ENCODE measurements at places on chromosomes 2 and 18. TPM values are rescaled to one million over a fixed set of nuclear protein-coding genes. Genes with fewer than 3 reads are reported as not detected.

- peaks cover 3% of the 10 kb centered on the region for H3K4me1 ChIP-seq
- peaks cover 8% of the 10 kb centered on the region for H3K27me3 ChIP-seq
These were observed 123.1 kb downstream of the CACNB4 start for GRCh38 chr2:151975460-151976414.

The PKDCC gene
- total RNA-seq = not detected

DNA sequence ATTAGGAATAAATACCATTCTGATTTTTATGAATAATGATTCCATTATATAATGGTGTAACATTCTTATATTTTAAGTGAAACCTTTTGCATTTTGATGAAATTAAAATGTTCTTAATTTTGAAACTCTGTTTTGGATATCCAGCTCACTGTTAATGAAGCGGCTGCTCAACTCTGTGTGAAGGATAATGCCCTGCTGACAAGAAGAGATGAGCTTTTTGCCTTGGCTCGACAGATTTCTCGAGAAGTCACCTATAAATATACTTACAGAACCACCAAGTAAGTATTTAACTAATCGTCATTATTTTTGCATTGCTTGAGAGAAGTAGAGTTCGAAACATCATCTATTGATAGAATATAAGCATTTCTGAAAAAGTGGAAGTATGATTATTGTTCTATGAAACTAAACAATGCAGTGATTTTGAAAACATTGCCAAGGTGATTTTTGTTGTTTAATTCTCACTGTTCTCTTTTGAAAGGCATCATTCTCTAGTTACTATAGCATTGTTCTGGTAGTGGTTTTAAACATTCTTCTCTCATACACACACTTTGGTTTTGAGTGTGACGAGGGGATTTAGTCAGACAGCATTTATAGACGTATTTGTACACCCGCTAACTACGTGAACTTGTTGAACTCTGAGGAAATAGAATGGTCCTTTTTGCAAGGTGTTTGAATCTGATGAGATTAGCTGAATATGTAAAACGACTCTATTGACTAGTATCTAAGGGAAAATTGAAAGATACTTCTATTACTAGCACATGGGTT, 21.5 kb downstream of the NAB1 start:
- H3K27me3 ChIP-seq = no peaks in the 10 kb centered on the region
- no peak overlapping the region for H3K27ac ChIP-seq
- H3K4me1 ChIP-seq = peaks cover 33% of the 10 kb centered on the region
- no peak for DNase-seq
- H3K36me3 ChIP-seq = peaks cover 46% of the 10 kb centered on the region
- no peak overlapping the region for H3K4me3 ChIP-seq

DNA sequence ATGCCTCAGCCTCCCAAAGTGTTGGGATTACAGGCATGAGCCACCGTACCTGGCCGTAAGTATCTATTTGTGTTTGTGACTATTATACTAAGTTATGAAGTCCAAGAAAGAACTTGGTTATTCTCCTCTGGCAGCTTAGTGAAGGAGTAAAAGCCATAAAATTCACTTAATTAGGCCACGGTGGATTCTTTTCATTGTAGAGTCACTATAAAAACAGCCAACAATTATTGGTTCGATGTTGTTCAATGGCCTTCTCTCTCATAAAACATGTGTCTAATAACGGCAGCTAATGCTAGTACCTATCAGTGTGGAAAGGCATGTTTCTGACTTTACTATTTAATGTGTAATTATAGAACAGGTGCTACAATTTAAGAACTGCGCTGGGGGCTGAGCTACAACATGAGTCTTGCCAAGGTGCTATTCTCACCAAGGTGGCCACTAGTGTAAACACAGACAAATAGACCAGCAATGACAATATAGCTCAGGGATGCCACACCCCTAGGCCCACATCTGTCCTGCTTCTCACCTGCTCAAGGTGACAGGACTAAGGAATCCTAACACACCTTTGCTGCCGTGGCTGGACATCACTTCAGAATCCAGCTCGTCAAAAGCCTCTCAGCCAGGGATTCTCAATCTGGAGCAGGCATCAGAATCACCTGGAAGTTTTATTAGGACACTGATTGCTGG, 17.2 kb downstream of the ATP8B1 start:
- H3K4me1 ChIP-seq = peaks cover 6% of the 10 kb centered on the region
- H3K27me3 ChIP-seq = no peaks in the 10 kb centered on the region

DNA sequence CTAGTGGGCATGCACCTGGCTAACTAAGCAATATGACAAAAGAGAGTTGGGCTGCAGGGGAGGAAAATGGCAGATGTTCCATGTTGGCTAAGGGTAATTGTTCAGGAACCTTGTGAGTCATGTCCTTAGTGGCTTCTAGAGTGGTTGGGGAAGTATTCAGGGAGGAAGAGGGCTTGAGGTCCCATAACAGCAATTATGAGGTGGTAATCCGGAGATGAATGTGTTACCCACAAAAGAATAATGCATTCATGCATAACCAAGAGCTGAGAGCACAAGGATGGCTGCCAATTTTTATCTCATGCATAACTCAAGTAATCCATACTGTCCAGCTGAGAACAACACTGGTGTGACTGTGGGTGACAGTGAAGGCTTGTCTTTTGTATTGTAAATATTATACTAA, 42.9 kb downstream of the TMEFF2 start:
- no peaks in the 10 kb centered on the region for H3K4me1 ChIP-seq
- H3K4me3 ChIP-seq = no peak overlapping the region
- no peaks in the 10 kb centered on the region for H3K27me3 ChIP-seq

DNA sequence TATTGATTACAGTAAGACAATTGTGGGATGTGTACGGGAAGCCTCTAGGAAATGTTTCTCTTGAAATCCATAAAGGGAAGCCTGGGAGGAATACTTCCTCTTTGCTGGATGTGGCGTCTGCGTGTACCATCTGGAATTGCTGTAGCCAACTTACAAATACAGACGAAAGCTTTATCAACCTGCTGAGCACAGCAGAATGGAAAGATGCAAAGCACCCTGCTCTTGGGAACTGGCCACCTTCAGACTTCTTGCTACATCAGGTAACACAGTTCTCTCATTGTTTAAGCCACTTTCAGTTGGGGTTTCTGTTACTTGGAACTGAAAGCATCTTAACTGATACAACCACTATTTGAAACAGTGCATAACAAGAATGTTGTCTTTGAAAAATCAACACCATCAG, 213.8 kb downstream of the HRH4 start:
- H3K4me3 ChIP-seq = no peak overlapping the region
- no peak for DNase-seq
- no peaks in the 10 kb centered on the region for H3K36me3 ChIP-seq
- no peak overlapping the region for H3K27ac ChIP-seq
- peaks cover 8% of the 10 kb centered on the region for H3K27me3 ChIP-seq

- no peak overlapping the region for H3K4me3 ChIP-seq
- peaks cover 17% of the 10 kb centered on the region for H3K4me1 ChIP-seq
- no peaks in the 10 kb centered on the region for H3K27me3 ChIP-seq
- DNase-seq = no peak
These were observed 72.7 kb upstream of the LCLAT1 start for GRCh38 chr2:30374380-30374779.

- no peak for DNase-seq
- peaks cover 3% of the 10 kb centered on the region for H3K36me3 ChIP-seq
- no peaks in the 10 kb centered on the region for H3K27me3 ChIP-seq
- peaks cover 21% of the 10 kb centered on the region for H3K4me1 ChIP-seq
- no peak overlapping the region for H3K27ac ChIP-seq
These were observed 180.1 kb downstream of the LDLRAD4 start for GRCh38 chr18:13398631-13399030.

DNA sequence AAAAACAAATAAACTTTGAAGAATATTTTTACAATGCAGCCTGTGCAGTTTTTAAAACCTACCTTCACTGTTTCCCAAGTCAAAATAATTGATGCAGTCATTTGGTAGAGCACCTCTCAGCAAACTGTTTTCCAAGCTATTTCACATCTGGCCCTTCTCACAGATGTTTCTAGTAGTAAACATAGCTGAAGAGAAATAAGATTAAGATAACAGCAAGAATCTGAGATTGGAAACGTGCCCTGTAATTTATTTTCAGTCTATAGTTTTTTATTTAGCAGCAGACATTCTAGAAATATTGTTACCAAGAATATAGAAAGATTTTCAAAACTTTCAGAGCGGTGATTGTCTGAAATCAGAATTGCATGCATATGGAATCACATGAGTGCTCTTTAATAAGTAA, 440.2 kb downstream of the TRIB2 start:
- no peak overlapping the region for H3K27ac ChIP-seq
- peaks cover 11% of the 10 kb centered on the region for H3K27me3 ChIP-seq
- H3K4me1 ChIP-seq = no peaks in the 10 kb centered on the region
- no peak for DNase-seq
- no peaks in the 10 kb centered on the region for H3K36me3 ChIP-seq

The CHRNA1 gene
- total RNA-seq = not detected

The GPR39 gene
- not detected for total RNA-seq

DNA sequence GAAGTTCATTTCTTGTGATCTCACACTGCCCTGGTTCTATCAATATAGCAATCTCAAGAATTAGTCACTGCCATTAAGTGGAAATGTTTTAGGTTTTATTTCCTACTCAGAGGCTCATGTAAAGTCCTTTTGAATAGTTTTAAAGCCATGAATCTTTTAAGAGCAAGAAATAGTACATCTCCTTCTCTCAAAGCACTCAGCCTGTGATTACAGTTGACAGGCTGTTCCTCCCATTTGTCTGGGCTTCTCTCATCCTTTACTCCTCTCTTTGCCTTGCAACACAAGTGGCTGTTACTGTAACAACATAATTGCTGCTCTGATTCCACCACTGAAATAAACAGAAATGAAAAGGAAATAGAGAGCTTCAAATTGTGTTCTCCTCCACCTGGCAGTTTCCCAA, 18.4 kb downstream of the GRP start:
- H3K4me3 ChIP-seq = no peak overlapping the region
- no peak for DNase-seq
- H3K27me3 ChIP-seq = peaks cover 38% of the 10 kb centered on the region
- no peaks in the 10 kb centered on the region for H3K4me1 ChIP-seq
- H3K27ac ChIP-seq = no peak overlapping the region
- H3K36me3 ChIP-seq = no peaks in the 10 kb centered on the region

GRCh38 chr18:7748251-7749007, 181.3 kb downstream of the PTPRM start:
- H3K27ac ChIP-seq = no peak overlapping the region
- no peak overlapping the region for H3K4me3 ChIP-seq
- no peaks in the 10 kb centered on the region for H3K27me3 ChIP-seq
- H3K36me3 ChIP-seq = no peaks in the 10 kb centered on the region

DNA sequence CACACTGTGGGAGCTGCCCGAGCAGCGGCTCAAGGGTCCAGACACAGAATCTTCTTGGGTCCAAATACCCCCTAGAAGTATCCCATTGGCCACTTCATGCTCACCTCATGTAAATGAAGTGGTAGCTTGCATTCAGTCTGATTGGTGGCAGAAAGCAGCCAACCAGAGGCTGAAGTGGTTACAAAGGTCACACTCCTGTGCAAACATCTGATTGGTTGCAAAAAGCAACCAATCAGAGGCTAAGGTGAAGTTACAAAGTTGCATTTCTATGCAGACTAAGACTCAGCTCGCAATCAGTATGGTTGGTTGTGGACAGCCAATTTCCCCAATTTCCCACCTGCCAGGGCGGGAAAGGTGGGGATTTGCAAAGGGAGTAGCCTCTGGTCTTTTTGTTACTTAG, 94.3 kb downstream of the DGKD start:
- H3K4me3 ChIP-seq = no peak overlapping the region
- H3K4me1 ChIP-seq = peaks cover 4% of the 10 kb centered on the region
- H3K36me3 ChIP-seq = peaks cover 21% of the 10 kb centered on the region
- no peak for DNase-seq
- H3K27me3 ChIP-seq = no peaks in the 10 kb centered on the region

DNA sequence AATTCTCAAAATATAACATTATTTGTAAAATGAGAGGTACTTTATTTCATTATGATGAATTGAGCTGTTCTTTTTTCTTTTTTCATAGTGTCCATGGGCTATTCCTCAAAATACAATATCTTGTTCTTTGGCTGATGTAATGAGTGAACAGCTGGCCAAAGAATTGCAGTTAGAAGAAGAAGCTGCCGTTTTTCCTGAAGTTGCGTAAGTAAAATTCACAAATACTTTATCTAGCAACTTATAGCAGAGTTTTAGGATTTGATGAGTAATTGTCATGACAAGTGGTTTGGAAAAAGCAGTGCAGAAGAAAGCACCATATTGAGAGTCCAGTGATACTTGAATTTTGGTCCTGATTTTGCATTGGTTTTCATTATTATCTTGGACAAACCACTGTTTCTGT, 9.8 kb downstream of the RIOK3 start:
- peaks cover 14% of the 10 kb centered on the region for H3K36me3 ChIP-seq
- H3K27ac ChIP-seq = no peak overlapping the region
- H3K4me3 ChIP-seq = no peak overlapping the region
- no peaks in the 10 kb centered on the region for H3K27me3 ChIP-seq
